Upper lobe of right lung (tissue), 1 donor: ENCODE measurements at places on chromosomes 12 and 14.

DNA sequence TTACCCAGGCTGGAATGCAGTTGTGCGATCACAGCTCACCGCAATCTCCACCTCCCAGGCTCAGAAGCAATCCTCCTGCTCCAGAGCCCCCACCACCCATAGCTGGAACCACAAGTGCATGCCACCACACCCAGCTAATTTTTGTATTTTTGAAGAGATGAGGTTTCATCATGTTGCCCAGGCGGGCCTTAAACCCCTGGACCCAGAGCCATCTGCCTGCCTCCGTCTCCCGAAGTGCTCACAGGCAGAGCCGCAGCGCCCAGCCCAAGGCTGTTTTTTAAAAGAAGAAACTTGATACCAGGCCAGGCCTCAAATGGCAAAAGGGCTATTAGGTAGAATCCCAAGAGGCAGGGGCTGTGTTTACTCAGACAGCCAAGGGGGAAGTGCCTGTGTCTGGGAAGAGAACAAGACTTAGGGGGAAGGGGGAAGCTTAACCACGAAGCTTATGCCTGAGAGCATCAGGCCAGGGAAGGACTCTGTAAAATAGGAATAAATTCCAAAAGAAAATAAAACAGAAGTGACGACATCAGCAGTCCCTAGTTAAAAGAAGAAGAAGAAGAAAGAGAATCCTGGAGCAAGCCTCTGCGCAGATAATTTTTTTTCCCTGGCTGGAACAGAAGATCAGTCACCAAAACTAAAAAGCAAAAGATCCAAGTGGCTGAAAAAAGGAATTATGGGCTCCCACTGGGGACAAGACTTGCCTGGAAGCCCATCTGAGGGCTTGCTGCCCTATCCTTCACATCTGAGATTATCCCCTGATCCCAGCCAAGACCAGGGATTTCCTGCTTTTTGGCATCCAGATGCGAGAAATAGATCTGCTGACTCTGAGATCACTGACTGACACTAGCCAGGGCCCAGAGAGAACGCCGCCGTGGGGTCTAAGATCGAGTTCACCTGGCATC lies 170.5 kb downstream of the NDUFA12 start:
- DNase-seq: no peak

- no peak for DNase-seq
These were observed 530.1 kb downstream of the NRXN3 start for GRCh38 chr14:78700236-78700635.

GRCh38 chr14:61574514-61574807 lies 120.9 kb upstream of the HIF1A start:
- no peak for DNase-seq

DNA sequence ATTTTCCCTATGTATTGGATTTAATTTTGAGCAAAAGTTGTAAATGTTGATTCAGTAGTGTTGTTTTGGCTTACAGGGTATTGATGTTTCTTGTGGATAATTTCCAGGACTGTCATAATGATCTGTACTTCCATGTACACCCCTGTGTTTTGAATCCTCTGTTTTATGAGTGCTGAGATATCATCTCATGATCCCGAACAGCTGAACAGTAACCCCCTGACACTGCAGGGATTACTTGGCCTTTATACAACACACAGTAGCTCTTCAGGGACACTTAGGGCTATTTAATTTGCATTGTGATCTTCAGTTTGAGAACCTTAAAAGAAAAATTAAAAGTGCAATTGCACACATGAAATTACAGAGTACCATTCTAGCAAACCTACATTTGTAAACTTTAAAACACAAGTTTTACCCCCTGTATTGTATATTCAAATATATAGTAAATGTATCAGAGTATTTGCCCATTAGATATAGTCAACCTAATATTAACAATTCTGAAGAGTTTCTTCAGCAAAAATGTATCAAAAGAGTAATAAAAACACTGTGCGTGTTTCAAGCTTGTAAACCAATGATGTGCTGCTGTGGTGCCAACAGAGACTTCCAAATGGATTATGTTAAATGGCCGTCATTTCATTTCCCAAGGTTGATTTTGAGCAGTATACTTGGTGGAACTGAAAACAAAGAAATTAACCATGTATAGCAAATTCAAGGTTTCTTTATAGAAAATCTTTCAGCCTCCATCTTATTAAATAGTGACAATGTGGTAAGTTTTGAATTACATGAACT lies 27.9 kb upstream of the MYF6 start:
- no peak for DNase-seq

DNA sequence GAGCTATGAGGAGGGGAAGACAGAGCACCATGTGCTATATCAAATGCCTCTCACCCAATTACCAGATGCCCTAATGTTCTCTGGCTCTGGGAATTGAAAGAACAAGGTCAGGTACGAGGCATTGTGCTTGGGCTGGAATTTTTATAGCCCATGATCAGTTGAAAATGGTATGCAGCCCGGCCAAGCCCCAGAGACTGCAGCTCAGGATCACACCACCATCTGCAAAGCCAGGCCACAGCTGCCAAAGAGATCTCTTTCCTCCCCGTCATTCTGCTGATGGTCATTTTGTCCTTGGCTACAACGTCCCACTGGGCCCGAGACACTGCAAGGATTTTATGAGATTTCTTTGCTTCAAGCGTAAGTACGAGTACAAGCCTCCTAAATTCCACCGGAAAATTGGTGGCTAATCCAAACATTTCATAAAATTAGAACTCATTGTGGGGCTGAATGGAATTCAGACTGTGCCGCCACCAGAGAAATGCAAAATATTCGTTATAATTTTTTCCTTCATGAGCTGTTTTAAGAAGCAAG lies 15.1 kb downstream of the NUAK1 start:
- no peak for DNase-seq

GRCh38 chr14:63761351-63762117 lies 33.7 kb upstream of the SGPP1 start:
- DNase-seq: no peak

DNA sequence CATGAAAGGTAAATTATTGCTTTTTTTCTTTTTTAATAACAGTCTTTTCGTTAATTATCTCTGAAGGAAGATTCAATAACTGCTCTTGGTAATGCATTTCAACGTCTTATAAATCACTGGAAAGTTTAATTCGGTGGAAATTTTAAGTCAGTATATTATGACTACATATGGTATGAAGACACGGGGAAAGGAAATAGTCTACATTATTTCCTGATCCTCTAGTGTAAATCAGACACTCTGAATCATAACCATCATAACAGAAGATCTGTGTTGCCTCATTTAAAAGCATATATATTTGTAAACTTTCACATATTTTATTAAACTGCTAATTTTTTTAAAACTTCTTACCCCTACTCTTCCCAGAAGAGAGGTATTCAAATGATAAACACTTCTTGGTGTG lies 53.7 kb downstream of the EFCAB11 start:
- no peak for DNase-seq

DNA sequence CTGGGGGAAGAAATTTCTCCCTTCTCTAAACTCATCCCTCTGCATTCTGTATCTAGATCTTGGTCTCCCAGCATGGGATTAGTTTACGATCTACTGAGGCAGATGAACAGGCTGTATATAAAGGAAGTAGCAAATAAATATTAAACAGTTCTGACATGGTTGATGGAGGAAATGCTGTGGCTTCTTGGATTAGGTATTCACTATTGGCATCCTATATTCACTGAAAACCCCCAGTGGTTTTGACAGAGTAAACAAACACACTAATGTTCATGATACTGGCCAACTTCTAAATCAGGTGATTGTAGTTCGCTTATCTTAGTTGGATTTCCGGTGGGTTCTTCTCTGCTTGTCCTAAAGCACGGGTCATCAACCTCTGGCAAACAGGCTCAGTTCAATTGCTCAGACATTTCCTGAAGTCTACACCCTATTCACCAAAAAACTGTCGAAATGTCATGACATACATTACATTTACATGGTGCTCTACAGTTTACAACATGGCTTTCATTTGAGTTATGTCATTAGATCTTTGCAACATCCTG lies 433.9 kb downstream of the EGLN3 start:
- DNase-seq: no peak
